ENCODE measurements at places on chromosomes 1 and 21.

- DNase-seq, result peak; percentile 67
Measured at GRCh38 chr1:232111611-232112010, 485.0 kb downstream of the DISC1 start.

DNA sequence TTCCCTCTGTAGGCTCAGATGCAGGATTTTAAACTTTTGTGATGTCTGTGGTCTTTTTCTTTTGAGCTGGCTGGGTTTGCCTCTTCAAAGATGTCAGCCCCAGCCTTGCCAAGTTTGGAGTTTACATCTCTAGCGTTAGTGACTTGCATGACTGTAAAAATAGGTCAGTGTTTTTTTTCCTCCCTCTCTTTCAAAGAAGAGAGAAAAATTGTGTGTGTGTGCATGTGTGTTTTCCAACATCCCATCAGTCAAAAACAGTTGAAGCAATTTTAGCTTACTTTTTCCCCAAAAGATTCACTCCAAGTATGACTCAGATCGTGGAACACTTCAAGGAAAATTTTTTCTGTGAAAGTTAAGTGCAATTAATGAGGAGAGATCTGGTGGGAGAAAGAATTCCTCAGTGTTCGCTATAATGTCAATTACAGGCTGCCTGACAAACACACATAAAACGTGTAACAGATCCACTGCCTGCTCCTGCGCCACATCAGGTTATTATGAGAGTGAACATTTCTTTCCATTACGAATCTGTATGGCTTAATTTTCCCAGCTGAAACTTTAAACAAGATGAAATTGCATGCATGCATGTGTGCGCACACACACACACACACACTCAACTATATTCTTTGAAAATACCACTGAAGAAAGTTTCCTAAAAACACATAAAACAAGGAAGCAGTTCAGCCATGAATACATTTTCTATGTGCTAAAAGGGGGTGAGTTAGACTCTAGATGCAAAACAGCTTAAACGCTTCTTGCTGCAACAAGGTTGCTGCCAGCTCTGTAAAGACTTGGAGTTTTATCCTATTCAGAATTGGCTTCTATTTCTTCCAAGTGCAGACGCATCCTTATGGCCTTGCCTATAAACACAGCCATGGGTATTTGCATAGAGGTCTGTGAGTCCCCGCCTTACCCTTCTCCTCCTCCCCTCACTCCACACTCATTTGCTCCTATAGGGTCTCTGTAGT lies 55.5 kb downstream of the TLR5 start:
- no peak for DNase-seq

DNA sequence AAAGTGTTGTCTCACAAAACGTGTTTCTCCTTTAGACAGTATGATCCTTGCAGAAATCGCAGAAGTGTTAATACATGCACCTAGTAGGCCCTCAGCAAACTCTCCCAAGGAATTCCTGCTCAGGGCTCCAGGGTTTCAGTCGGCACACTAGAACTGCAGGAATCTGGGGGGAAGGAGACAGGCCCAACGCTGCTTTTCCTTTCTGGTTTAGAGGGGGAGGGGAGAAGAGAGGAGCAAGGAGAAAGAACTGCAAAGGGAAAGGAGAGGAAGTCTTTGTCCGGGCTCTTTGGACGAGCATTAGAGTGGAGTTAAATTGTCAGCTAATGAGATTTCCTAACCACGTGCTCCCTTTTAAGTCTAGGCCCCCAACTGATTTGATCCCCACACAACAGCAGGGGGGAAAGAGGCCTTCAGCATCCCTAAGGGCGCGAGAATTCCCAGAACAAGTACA lies 103.7 kb upstream of the SOD1 start:
- DNase-seq, result no peak

- no peak for DNase-seq
Measured at GRCh38 chr1:2554621-2555387, 1.4 kb upstream of the TNFRSF14 start.

DNA sequence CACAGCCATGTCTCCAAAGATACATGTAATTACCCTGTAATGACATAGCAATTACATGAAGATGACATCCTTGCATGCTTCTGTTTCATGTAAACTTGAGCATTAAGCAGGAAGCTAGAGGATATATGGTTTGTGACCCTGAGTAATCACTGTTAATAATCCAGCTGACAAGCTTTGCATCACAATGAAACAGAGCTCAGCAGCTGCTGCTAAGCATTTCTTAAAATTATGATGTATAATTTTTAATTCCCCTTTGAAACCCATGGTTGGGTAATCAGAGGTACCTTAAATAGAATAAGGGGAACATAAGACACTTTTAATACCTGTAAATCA lies 293.5 kb downstream of the NTNG1 start:
- DNase-seq, result no peak

GRCh38 chr1:21681426-21681825 lies 12.3 kb upstream of the RAP1GAP start:
- no peak for DNase-seq

DNA sequence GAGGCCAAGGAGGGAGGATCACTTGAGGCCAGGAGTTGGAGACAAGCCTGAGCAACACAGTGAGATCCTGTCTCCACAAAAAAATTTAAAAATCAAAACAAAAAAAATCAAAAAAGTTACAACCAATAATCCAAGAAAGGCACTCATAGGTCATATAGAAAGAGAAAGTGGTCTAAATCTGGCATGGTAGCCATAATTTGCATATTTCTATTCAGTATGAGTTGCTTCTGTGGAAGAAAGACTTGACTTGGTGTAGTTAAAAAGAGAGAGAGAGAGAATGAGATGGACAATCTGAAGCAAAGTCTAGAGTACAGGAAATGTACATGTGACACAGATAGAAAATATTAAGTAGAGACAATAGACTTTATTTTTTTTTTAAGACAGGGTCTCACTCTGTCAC lies 22.5 kb downstream of the JMJD4 start:
- no peak for DNase-seq

DNA sequence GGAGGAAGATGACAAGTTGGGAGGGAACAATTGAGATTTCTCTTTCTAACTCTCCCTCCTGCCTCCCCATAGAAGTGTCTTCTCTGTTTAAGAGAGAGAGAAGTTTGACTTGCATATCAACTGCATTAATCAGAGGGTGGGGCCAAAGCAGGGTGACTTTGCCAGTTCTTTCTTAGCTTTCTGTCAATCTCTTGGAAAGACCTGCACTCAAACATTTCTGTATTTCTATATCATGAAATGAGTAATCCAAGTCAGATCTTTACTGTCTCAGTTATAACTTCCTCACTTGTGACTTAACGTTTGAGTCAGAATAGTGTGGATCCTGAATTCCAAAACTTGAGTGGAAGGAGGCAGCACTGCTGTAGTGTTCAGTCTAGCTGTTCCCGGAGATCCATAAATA lies 180.8 kb upstream of the KCNK2 start:
- DNase-seq, result peak; percentile 65

DNA sequence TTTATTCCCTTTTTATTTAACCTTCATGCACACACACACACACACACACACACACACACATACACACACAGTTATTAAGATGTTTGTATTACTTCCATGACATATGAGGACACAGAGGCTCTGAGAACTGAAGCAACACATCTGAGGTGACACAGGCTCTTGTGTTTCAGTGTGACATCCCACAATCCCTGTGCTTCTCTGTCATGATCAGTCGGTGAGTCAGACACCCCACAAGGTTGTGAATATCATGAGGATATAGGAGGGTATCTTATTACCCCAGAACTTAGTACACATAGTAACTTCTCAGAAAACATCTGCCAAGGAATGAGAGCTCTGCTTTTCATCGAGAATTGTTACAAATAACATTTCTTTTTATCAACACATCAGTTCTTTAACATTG lies 459.3 kb downstream of the PLPP3 start:
- DNase-seq, result no peak

DNA sequence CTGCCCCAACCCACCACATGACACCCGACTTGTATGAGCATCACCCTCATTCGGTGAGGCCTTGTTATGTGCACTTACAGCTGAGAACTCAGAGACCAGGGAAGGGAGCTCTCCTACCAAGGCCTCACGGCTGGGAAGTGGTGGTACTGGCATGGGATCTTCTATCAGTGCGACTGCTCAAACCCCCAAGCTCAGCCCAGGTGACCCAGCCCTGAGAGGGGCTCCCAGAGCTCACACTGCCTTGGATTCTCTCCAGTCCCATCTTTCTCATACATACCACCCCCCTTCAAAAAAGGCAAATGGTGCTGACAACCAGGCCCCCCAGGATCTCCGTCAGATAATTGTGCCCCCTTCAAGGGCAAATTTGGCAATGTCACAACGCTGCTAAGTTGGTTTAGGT lies 777 bp upstream of the PLA2G2F start:
- no peak for DNase-seq

DNA sequence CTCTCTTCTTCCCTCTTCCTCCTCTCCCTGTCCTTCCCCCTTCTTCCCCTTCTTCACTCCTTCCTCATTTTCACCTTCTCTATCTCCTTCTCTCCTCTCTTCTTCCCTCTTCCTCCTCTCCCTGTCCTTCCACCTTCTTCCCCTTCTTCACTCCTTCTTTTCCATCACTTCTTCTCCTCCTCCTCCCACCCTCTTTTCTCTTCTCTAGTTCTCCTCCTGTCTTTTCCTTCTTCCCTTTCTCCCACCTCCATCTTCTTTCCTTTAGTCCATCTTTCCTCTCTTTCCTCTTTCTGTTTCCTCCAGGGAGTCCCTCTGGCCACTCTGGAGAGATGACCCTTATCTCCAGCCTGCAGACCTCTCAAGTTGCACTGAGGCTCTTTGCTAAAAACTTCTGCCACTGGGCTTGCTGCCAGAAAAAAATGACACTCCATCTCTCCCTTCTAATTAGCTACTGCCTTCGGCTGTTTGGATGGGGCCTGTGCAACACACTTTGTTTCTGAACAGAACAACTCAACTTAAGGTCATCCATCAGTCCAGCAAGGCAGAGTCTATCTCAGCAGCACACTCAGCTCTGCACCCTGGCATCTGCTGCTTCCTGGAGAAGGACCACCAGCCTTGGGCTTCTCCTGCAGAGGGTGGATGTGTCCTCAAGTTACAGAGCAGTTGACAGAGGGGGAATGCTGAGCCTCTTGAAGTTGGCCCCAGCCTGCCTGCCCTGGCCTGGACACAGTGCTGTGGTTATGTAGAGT lies 538.8 kb downstream of the MATN1 start:
- DNase-seq, result no peak

GRCh38 chr1:76260279-76260678 lies 185.7 kb downstream of the ST6GALNAC3 start:
- no peak for DNase-seq

- DNase-seq, result no peak
Measured at GRCh38 chr1:101165532-101165931, 71.3 kb upstream of the S1PR1 start.

DNA sequence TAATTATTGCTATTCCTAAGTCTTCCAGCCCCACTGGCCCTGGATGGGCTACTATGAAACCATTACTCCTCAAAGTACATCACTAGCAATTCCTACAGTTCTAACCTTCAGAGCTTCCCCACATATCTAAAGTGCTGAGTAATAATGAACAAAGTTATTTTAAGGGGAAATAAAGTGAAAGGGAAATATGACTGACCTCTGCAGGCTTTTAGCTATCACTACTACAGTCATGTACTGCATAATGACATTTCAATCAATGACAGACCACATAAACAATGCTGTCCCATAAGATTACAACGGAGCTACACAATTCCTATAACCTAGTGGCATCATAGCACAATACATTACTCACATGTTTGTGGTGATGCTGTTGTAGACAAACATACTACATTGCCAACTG lies 32.5 kb upstream of the ASPM start:
- no peak for DNase-seq

GRCh38 chr1:171160639-171161354 lies 24.3 kb upstream of the FMO2 start:
- DNase-seq, result no peak

- DNase-seq, result no peak
Measured at GRCh38 chr1:81703391-81703755, 97.4 kb upstream of the ADGRL2 start.

DNA sequence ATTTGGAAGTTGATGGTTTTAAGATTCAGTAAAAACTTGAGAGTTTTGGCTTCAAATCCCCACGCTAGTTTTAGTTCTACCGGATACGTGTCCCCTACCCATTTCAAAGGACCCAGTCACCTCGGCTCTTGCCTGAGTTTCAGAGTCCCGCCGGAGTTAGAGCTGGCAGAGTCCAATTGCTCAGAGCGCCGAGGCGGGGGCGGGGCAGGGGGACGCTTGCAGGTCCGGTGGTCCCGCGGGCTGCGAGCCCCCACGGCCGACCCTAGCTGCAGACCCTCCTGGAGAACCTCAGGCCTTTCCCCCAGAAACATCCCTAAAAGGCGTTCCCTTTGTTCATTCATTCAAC lies 765 bp upstream of the VPS45 start:
- DNase-seq, result no peak

DNA sequence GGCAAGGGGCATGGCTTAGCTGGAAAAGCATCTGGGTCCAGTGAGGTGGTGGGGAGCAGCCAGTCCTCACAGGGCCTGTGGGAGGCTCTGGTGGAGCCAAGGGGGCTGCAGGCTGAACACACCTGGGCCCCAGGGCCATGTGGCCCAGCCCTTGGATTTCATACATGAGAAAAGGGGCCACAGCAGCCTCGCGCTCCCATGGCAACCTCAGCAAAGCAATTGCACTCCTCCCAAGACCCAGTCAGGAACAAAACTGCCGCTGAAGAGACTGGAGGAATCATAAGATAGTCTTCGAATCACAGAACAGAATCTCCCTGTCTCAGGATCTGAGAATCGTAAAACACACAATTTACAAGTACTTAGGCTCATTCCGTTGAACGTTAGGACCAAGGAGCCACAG lies 24.6 kb downstream of the LRP8 start:
- no peak for DNase-seq
